Left forelimb (tissue), 1 donor: ENCODE measurements at places on chromosomes 5 and 9.

- DNase-seq, result no peak
Measured at GRCh38 chr9:37761511-37761910, 7.9 kb downstream of the TRMT10B start.

GRCh38 chr5:115995351-115995750 lies 33.1 kb downstream of the LVRN start:
- no peak for DNase-seq

GRCh38 chr9:107025260-107026035 lies 162.5 kb downstream of the ZNF462 start:
- DNase-seq, result no peak

- DNase-seq, result no peak
Measured at GRCh38 chr5:14854799-14855198, 16.8 kb downstream of the ANKH start.

- DNase-seq, result no peak
Measured at GRCh38 chr9:121349009-121349408, 21.0 kb downstream of the STOM start.

DNA sequence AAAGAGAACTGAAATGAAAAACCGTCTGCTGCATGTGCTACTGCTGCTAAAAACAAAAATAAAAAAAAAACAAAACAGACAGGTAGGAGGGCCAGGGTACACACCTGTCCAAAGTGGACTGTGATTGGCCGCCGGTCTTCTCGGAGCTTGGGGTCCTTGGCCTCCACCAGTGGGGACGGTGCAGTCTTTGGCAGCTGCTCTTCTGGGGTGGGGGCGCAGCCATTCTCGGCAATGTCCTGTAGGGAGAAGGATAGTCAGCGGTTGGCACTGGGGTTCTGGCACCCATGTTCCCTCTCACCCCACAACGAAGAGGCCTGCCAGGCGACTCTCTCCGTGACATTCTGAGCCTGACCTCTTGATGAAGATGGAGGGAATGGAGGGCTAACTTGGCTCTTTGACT lies 84.3 kb downstream of the CRB2 start:
- no peak for DNase-seq
